ENCODE measurements at places on chromosomes 6 and 20. TPM values are rescaled to one million over a fixed set of nuclear protein-coding genes. Genes with fewer than 3 reads are reported as not detected.

The OTOR gene
- not detected for total RNA-seq

- no peak for DNase-seq
These were observed 20.9 kb upstream of the POM121L2 start for GRCh38 chr6:27332692-27333641.

DNA sequence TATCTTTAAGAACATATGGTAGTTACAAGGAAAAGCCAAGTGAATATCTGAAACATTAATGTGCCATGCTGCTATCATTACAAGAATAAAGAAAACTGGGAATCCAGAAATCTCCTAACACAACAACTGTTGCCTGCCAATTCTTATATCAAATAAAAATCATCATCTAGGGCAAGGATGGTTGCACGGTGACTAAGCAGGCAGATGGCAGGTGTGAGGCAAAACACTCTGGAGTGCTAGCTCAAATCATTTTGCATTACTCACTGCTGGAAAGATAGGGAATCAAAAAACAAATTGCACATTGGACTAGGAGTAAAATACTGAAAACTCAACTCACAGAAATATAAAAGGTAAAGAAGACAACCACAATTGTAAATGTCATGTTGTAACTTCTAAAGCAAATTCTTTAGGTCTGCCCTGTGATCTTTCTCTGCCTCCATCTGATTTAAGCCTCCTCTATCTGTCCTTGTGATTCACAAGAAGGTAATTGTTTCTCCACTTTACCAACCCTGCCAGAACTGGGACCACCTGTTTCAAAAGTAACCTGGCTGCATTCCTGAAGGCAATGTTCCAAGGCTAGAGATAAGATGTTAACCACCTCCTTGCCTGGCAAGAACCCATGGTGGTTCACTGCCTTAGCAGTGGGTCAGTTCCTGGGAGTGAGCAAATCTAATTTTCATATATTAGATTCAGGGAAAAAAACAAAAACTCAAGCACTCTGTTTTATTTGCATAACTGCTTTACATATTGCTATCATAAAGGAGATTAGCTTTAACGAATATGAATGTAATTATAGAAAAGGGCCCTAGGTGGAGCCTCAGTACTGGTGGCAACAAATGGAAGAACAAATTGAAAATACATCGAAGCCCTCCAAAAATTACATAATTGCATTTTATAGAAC is 33.1 kb upstream of the LCA5 start:
- DNase-seq = no peak

DNA sequence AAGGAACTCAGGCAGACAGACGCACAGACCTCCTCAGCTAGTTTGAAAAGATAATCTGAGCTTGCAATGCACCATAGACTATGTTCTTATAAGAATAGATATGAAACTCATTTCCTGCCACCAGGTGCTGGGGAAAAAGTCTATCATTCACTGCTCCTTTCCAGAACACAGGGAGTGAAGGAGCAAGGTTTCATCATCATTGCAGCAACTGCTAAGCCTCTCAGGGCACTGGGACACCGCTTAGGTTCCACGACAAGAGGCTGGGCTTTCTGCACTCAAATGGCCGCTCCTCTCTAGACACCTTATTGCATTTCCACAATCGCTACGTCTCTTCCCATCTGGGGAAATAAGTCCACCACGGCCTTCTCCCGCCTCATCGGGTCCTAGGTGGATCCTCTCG is 418.5 kb upstream of the JARID2 start:
- no peak for DNase-seq

- no peak for DNase-seq
These were observed 5.0 kb upstream of the CPNE1 start for GRCh38 chr20:35669681-35670080.

The TRAPPC3L gene
- total RNA-seq = 0.34 TPM

DNA sequence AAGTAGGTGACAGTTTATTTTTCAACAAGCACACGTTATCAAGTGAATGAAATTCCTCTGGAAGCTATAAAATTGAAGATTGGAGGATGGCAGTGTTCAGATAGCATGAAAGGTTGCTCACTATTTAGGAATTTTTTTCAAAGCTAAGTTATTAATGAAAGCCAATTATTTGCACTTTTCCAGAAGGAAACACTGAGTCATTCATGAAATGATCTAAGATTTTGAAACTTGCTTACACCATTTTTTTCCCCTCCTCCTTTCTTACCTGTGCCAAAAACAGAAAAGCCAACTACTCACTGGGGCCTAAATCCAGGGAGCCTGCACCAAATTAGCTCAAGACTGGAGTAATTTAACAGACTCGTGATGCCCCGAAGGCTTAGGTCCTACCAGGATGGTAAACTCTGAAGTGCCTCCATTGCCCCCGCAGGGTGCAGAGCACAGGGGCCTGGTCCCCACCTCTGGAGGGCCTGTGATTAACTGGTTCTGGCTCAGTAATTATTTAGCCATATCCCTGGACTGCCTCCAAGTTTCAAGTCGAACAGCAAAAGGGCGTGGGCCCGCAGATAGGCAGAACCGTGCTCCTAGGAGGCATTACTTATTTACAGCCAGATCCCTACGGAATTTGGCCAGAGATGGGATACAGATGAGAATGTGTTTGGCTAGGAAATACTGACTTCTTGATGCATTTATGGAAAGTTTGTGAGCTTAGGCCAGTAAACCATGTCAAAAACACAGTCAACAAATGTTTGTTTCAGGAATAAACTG is 28.0 kb upstream of the ZNF217 start:
- DNase-seq = peak; percentile 84

GRCh38 chr6:128508588-128509296 is 11.7 kb downstream of the PTPRK start:
- no peak for DNase-seq

GRCh38 chr6:113833537-113833936 is 23.6 kb upstream of the MARCKS start:
- no peak for DNase-seq

The CAPN11 gene
- total RNA-seq = 3.2 TPM

The PCSK2 gene
- not detected for total RNA-seq

DNA sequence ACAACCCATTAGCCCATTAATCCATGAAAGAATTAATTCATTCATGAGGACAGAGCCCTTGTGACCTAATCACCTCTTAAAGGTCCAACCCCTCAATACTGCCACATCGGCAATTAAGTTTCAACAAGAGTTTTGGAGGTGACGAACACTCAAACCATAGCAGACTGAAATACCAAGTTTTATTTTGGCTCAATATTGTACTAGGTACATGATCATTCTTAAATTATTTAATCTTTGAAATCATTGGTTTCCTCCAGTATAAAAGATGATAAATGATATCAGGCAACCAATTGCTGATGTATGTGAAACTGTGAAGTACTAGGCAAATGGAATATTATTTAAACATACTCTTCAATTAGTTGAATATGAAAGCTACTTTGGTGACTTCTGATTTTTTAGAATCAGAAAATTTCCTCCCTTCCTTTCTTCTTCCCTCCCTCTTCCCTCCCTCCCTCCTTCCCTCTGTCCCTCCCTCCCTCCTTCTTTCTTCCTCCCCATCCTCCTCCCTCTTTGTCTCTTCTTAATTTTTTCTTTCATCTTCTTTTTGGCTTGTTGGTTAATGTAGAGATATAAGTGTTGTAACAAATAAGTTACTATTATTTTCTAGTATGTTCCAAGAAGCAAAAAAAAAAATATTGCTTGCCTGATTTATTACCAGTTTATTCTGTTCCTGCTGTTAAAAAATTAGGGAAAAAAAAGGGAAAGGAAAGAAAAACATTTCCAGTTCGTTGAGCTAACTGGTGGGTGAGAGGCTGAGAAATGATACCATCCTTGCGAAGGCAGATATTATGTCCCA is 233.9 kb upstream of the ZNF217 start:
- DNase-seq = no peak

- DNase-seq = no peak
These were observed 670.6 kb downstream of the CD109 start for GRCh38 chr6:74366634-74367033.
